ENCODE measurements at places on chromosomes 12 and 14.

- DNase-seq = no peak
These were observed 103.0 kb upstream of the BCL11B start for GRCh38 chr14:99374964-99375363.

- no peak for DNase-seq
These were observed 934.4 kb downstream of the FLRT2 start for GRCh38 chr14:86464341-86464740.

- no peak for DNase-seq
These were observed 30.8 kb upstream of the CMKLR1 start for GRCh38 chr12:108369736-108370396.

- no peak for DNase-seq
These were observed 5.1 kb upstream of the PAPOLA start for GRCh38 chr14:96497087-96497486.

DNA sequence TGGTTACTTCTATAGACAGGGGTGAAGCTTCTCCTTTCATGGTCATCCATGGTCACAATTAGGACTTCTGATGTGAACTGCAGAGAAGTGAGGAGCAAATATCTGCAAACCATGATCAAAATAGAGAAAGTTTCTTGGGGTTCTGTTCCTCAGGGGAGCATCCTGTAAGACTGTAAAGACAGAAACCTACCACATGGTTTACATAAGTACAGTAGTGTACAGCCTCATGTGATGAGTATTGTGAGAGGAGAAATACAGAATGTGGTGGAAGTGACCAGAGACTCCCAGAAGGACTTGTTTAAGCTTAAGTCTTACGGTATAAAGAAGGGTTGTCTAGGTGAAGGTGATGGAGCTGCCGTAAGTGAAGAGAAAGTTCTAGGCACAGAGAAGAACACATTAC lies 484.7 kb downstream of the LRIG3 start:
- no peak for DNase-seq

GRCh38 chr12:54040648-54041047 lies 7.8 kb downstream of the HOXC5 start:
- no peak for DNase-seq

- DNase-seq = no peak
These were observed 4.5 kb downstream of the DDHD1 start for GRCh38 chr14:53148671-53149070.

GRCh38 chr14:23482823-23483148 lies 13.3 kb downstream of the NGDN start:
- DNase-seq = no peak

GRCh38 chr12:65209655-65210043 lies 40.3 kb downstream of the LEMD3 start:
- DNase-seq = no peak

GRCh38 chr14:77251870-77252269 lies 19.1 kb downstream of the NGB start:
- no peak for DNase-seq

DNA sequence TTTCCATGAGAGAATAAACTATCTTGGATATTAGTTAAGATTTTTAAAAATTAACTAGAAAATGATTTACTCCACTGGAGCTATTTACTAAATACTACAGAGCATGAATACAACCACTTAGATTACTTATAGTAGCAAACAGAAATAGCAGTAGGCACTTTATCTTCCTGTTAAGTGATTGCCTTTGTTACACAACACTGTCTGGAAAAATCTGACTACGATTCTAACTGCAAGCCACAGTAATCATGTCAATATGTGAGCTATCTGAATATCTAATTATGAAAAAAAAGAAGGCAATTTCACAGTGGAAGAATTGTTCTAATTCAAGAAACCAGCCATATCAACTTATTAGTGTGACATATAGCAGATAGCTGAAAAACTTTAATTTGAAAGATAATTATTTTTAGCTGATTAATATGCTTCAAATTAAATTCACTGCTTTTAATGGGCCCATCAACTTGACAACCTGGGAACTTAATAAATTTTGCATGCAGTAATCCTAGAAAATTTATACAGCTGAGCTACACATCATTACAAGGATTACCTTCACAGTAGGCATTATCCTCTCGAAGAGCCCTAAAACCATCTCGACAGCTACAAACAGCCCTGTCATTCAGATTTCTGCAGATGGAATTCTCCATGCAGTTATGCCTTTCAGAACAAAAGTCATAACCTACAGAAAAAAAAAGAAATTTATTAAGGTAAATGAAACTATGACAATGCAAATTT lies 172.8 kb downstream of the NELL2 start:
- no peak for DNase-seq

DNA sequence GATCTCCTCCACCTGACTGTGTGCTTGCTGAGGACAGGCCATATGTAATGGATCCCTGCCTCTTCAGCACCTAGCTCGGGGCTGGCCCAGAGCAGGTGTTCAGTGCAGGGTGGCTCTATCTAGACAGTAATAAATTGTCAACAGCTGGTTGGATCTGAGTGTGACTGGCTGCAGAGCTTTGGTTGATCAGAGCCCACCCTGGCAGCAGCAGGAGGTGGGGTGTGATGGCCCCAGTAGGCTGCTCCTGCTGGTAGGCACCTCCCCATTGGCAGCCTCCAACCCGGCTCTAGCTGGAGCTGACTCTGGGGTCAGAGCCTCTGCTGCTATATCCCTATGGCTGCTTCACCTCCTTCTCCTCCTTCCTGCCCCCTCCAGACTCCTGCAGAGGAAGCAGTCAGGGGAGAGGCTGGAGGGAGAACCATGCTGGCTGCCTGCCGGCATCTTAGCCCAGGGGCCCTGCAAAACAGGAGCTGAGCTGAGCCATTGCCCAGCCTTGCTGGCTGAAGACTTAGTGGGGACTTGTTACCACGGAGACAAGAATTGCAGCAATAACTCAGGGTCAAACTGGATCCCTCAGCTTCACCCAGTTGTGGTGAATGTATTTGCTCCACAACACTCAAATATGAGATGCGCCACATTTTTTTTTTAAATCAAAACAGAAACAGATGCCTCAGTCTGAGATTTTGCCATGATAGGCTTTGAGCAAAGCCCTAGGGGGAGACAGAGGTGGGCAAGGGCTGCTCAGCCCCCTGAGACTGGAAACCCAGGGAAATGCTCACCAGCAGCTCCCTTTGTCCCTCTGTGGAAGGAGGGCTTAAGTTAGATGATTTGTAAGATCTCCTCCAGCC lies 22.2 kb downstream of the TMEM63C start:
- no peak for DNase-seq

- DNase-seq = no peak
These were observed 9.7 kb upstream of the MAGOHB start for GRCh38 chr12:10623131-10623530.

DNA sequence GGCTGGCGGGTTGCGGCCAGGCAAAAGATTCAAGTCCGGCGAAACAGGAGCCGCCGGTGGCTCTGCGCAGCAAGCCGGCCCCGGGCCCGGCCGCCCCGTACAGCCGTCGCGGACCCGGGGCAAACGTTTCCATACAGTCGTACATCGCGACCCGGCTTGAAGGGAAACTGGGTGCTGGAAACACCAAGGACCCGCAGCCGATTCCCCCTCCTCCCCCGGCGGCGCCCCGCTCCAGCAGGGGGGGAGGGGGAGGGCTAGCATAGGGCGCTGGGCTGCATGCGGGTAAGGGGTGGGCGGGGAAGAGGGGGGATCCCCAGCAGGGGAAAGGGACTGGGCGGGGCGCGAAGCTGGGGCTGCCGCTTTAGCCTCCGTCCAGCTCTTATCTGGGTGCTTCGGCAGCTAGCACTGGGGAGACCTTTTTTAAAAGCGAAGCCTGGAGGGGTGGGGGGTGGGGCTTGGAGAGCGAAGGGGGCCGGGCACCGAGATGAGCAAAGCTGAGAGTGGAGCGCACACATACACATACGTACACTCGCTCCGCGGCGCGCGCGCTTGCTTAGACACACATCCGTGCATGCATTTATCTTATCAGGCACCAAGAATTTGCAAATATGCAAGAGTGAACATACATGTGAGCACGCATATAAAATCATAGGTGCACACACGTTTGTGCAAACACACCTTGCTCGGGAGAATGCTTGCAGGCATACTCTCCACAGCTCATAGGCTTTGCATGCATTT lies 11.9 kb downstream of the RARG start:
- DNase-seq = no peak

- no peak for DNase-seq
These were observed 52.6 kb downstream of the IFT81 start for GRCh38 chr12:110176745-110177144.
